ENCODE measurements at places on chromosomes 1 and 21. TPM values are rescaled to one million over a fixed set of nuclear protein-coding genes. Genes with fewer than 3 reads are reported as not detected.
A peak's percentile ranks its signal among the peaks of the same experiment; 100 is the strongest.

Gene SPRR5
- not detected for total RNA-seq

Gene ADAMTSL4
- total RNA-seq, result 0.56 TPM

GRCh38 chr1:20187103-20187812 is 940 bp upstream of the PLA2G2C start:
- DNase-seq, result no peak

DNA sequence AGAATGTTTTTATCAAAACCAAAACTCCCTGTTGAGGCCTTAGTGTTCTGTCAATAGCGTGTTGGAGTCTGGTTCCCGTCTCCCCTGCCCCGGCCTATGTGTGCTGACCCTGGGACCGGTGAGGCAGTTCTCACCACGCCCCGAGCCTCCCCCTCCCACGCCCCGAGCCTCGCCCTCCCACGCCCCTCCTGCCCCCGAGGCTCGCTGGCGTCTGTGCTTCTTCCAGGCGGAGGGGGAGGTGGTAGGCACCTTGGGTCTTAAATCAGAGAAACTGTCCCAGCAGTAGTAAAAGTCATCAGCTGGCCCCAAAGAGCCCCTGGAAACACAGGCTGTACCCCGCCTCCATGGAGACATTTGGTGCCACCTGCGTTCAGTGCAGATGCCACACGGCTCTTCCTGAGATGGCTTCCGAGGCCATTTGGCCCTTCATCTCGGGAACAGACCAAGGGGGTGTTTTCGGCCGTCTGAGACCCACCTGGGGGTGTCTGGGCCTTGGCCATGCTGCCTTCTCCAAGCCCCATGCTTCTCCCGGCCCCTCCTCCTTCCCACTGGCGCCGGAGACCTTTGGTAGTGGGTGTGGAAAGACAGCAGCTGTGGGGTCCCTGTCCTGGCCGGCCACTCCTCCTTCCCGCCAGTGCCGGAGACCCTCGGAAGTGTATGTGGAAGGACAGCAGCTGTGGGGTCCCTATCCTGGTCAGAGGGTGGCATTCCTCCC is 44.7 kb downstream of the SKI start:
- no peak for DNase-seq

DNA sequence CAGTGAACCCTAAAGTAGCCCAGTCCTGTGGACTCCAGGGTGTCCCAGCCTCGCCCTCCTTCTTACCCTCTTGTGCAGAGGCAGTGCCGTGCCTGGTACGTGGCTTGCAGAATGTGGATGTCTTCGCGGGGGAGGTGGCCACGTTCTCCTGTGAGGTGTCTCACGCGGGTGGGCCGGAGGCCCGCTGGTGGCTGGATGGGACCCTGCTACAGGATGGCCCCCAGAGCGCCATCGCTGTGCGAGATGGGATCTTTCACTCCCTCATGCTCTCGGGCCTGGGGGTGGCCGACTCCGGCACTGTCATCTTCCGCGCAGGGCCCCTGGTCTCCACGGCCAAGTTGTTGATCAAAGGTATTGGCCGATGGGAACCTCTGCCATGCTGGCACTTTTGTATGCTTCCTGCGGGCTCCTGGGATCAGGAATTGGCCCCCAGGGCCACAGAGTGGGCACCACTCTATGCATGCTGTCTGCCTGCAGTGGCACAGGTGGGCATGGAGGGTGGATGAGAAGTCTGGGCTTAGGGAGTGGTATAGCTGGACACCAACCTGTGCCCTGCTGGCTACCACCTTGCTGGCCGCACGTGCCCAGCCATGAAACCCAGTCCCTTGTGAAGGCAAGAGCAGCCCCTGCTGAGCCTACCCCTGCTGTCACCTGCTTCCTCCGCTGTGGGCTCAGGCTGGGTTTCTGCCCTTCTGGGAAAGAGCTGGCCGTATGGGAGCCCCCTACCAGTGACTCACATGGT is 92.9 kb downstream of the TRIM11 start:
- DNase-seq, result no peak

GRCh38 chr1:151458802-151459330 is 428 bp downstream of the POGZ start:
- peak; percentile 63 for DNase-seq

GRCh38 chr1:105558023-105558422 is 1498.5 kb upstream of the PRMT6 start:
- DNase-seq, result no peak

DNA sequence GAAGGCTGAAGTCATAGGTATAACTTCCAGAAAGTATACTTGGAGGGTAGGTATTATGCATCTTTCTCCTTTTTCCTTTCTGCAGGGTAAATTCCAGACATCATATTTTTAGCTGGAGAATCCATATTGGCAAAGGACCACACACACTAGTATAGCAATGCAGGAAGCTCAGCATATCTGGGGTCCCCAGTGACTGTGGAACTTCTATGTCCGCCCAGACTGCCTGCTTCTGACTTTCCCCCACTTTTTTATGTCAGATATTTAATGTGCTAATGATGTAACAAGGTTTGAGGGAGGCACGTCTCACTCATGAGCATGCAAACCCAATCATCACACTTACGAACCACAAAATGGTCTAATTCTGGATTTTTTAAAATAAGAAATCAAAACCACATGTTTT is 90.4 kb downstream of the BACH1 start:
- no peak for DNase-seq

DNA sequence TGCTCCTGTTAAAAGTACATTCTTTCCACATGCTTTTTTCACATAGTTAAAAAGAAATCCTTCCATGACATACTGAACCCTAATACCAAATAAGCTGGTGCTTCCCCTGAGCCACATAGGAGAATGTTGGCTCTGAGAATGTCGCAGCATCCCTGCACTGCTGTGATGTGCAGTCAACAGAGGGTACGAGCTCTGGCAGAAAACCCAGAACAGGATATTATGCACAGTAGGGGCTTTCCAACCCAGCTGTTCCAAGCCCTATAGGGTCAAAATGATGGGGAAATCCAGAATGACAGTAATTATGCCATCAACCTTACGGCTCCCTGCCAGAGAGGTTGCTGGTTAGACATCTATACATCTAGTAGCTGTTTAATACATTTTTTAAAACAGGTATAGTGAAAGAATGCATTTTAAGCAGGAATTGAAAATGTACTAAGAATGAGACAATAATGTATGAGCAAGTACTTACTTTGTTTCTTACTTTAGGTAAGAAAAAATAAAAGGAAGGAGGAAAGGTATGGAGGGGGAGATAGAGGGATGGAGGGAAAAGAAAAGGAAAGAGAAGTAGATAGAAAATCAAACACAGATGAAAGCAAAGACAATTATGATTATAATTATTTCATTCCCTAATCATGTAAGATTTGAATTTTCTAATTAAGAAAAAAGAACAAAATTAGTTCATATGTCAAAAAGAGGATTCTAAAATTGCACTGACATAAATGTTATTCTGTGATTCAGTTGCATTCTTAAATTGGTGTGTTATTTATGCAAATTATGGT is 126.0 kb downstream of the NR5A2 start:
- no peak for DNase-seq

DNA sequence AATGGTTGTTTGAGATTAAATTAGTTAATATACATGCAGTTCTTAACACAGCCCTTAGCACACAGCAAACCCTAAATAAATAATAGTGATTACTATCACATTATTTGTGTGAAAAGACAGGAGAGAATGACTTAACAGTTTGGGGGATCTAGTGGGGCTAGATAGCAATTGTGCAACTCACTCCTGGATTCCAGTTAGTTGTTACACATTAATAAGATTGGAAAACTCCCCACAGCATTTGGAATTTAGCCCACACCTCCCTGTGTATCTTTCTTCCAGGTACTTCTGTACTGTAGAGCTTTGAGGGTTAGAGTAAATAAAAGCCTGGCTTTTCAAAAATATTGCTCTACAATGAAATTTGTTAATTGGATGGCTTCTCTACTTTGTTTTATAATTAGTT is 93.2 kb downstream of the KCTD3 start:
- no peak for DNase-seq
